Mesenchymal stem cell (in vitro differentiated cells and primary cell): ENCODE measurements at places on chromosomes 3 and 15.

- no peak overlapping the region for H3K4me3 ChIP-seq
- H3K36me3 ChIP-seq, result peaks cover 30% of the 10 kb centered on the region
- H3K27me3 ChIP-seq, result no peaks in the 10 kb centered on the region
- no peaks in the 10 kb centered on the region for H3K4me1 ChIP-seq
- no peak overlapping the region for H3K27ac ChIP-seq
Measured at GRCh38 chr15:85631018-85631417, 163.7 kb downstream of the KLHL25 start.

DNA sequence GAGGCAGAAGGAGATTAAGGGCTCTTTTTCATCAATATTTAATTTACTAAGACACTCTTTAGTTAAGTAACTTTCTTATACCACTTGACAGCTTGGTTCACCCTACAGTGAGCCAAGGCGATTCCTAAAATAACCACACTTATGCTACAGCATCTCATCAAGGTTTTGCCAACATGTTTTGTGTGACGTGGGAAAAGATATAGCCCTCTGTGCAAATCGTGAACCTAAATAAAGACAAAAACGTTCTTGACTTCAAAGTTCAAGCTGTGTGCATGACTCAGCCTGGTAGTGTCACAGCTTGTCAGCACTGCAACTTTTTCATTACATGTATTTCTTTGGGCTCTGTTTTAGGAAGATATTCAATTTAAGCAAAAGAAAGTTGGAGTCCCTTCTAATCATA lies 297.0 kb upstream of the EPHA3 start:
- H3K36me3 ChIP-seq, result no peaks in the 10 kb centered on the region
- no peaks in the 10 kb centered on the region for H3K27me3 ChIP-seq
- peak; percentile 31 for DNase-seq
- H3K27ac ChIP-seq, result no peak overlapping the region

DNA sequence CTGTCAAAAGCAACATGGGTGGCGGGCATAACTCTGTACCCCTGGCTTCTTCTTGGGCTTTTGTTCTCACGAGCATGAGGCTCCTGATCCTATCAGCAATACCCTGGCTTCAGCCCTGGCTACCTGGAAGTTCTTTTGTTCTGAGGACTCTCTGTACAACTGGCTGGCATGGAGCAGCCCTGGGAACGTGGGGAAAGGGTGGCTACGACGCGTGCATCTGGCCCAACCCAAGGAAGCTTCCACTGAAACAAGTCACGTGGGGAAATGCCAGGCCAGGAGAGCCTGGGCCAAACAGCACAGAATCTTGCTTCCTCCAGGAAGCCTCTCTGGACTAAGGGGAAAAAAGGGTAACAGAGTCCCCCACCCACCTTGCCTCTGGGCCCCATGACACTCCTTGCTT lies 22.7 kb upstream of the ATP2B2 start:
- H3K27ac ChIP-seq, result no peak overlapping the region
- no peaks in the 10 kb centered on the region for H3K4me1 ChIP-seq
- H3K27me3 ChIP-seq, result peaks cover 38% of the 10 kb centered on the region
- H3K36me3 ChIP-seq, result no peaks in the 10 kb centered on the region

DNA sequence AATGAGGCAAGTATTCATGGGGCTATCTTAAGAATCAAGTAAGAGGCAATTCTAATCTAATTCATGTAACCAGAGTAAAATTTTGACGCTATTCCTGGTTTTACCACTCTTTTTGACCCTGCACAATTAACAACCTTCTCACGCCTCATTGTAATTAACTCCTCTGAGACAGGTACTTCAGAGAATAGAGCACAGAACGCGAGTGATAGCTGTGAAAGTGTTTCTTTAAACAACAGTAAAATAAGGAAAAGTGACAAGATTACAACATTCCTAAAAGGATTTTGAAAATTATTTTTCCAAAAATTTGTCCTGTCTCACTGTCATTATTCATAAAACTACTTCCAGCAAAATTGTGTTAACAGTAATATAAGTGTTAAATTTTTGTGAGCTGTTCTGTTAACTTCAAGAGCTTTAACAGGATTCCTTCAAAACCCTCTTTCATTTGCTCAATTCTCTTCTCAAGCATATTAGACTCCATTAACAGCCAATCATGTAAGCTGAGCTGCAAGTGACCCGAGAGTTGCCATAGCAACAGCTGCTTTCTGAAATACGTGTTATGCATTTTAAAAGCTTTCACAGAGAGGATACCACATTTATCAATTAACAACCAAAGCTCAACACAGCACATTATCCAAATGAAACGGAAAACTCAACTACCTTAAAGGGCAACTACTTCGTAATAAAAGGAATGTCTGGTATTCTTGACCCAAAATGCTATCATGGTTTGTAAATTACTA lies 93.1 kb downstream of the STAG1 start:
- no peaks in the 10 kb centered on the region for H3K27me3 ChIP-seq
- DNase-seq, result peak; percentile 65
- peaks cover 6% of the 10 kb centered on the region for H3K36me3 ChIP-seq
- no peaks in the 10 kb centered on the region for H3K4me1 ChIP-seq
- no peak overlapping the region for H3K27ac ChIP-seq
- no peak overlapping the region for H3K4me3 ChIP-seq

GRCh38 chr3:152540120-152540519 lies 271.4 kb downstream of the MBNL1 start:
- no peaks in the 10 kb centered on the region for H3K36me3 ChIP-seq
- no peak overlapping the region for H3K4me3 ChIP-seq
- no peaks in the 10 kb centered on the region for H3K27me3 ChIP-seq
- no peaks in the 10 kb centered on the region for H3K4me1 ChIP-seq
- DNase-seq, result no peak

GRCh38 chr15:63463036-63463435 lies 41.4 kb upstream of the USP3 start:
- peaks cover 17% of the 10 kb centered on the region for H3K4me1 ChIP-seq
- H3K27ac ChIP-seq, result no peak overlapping the region
- DNase-seq, result no peak
- H3K4me3 ChIP-seq, result no peak overlapping the region
- no peaks in the 10 kb centered on the region for H3K27me3 ChIP-seq

GRCh38 chr3:5707794-5708193 lies 520.3 kb downstream of the EDEM1 start:
- no peak overlapping the region for H3K4me3 ChIP-seq
- no peaks in the 10 kb centered on the region for H3K4me1 ChIP-seq
- no peak for DNase-seq
- no peak overlapping the region for H3K27ac ChIP-seq

DNA sequence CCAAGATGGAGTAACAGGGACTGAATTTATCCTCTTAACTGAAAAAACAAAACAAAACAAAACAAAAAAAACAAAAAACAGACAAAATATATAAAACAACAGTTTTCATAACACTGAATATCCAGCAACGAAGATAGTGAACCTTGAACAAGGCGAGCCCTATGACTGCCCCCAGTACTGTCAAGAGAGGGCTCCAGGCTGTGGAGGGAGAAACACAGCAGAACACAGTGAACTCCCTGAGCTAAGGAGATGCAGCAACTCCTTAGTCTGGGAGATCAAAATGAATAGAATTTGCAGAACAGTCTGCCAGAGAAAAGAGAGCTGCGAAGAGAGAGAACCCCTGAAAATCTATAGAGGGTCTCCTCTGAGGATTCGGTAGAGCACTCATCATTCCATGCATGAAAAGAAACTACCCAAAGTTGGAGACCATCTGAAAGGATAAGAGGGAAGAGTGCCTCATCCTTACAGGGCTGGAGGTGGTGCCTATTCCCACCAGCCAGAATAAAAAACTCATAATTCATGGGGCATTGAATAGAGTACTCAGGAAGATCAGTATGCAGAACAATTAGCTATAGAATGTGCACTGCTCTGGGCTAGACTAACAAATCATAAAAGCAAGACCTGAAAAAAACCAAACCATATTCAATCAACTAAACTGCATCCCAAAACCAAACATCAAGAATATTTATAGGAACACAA lies 101.8 kb downstream of the FRMD4B start:
- no peak overlapping the region for H3K27ac ChIP-seq
- no peak overlapping the region for H3K4me3 ChIP-seq
- no peaks in the 10 kb centered on the region for H3K36me3 ChIP-seq
- H3K27me3 ChIP-seq, result no peaks in the 10 kb centered on the region
- DNase-seq, result no peak
- H3K4me1 ChIP-seq, result peaks cover 7% of the 10 kb centered on the region

DNA sequence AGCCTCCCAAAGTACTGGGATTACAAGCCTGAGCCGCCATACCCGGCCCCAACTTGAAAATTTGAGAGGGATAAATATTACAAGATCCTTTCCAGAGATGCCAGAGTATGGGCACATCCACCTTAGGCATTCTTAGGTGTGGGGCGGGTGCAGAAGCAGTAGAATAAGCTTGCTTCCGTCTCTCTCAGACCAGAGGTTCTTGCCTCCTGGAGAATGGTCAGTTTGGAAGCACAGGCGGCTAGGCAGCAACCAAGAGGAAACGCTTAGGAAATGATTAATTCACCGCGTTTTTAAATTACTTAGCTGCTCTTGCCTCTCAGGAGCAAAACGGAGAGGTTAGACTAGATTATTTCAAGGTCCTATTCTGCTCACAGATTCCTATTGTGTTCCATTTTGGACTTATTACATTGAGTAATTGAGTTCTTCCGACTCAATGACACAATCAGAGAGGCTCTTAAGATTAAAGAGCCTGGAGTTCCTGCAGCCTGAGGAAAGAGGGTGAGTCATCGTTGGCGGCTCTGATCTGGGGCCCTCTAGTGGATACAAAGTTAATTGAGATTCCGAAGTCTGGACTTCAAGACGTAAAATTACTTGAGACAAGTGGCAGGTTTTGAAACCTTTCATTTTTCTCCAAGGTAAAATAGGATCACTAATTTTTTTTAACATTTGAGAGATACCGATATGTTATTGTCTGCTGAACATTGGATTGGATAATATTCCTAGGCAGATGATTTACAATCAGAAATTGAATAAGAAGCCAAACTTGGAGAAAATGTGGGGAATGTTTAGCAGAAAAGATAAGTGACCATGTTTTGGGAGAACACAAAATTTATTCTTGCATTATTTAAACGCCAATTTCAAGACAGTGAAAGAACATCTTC lies 5.8 kb upstream of the TOPAZ1 start:
- H3K27me3 ChIP-seq, result no peaks in the 10 kb centered on the region
- H3K4me3 ChIP-seq, result no peak overlapping the region
- DNase-seq, result peak; percentile 93
- H3K4me1 ChIP-seq, result peaks cover 4% of the 10 kb centered on the region
- peak overlapping the region; percentile 61 for H3K27ac ChIP-seq
- no peaks in the 10 kb centered on the region for H3K36me3 ChIP-seq

GRCh38 chr15:88029696-88030095 lies 226.8 kb downstream of the NTRK3 start:
- H3K4me1 ChIP-seq, result no peaks in the 10 kb centered on the region
- no peak overlapping the region for H3K27ac ChIP-seq
- H3K27me3 ChIP-seq, result no peaks in the 10 kb centered on the region
- H3K36me3 ChIP-seq, result no peaks in the 10 kb centered on the region
- H3K4me3 ChIP-seq, result no peak overlapping the region

- no peaks in the 10 kb centered on the region for H3K36me3 ChIP-seq
- H3K4me3 ChIP-seq, result no peak overlapping the region
- no peak overlapping the region for H3K27ac ChIP-seq
- H3K27me3 ChIP-seq, result no peaks in the 10 kb centered on the region
- H3K4me1 ChIP-seq, result no peaks in the 10 kb centered on the region
- DNase-seq, result no peak
Measured at GRCh38 chr3:28136607-28137216, 104.7 kb upstream of the CMC1 start.

- H3K27ac ChIP-seq, result no peak overlapping the region
- H3K4me3 ChIP-seq, result no peak overlapping the region
- DNase-seq, result no peak
- no peaks in the 10 kb centered on the region for H3K4me1 ChIP-seq
- H3K36me3 ChIP-seq, result peaks cover 22% of the 10 kb centered on the region
- H3K27me3 ChIP-seq, result no peaks in the 10 kb centered on the region
Measured at GRCh38 chr3:33008282-33008681, 56.8 kb downstream of the CCR4 start.

GRCh38 chr3:138284079-138284478 lies 45.6 kb downstream of the NME9 start:
- peaks cover 9% of the 10 kb centered on the region for H3K36me3 ChIP-seq
- H3K27me3 ChIP-seq, result no peaks in the 10 kb centered on the region
- no peaks in the 10 kb centered on the region for H3K4me1 ChIP-seq
- DNase-seq, result no peak

DNA sequence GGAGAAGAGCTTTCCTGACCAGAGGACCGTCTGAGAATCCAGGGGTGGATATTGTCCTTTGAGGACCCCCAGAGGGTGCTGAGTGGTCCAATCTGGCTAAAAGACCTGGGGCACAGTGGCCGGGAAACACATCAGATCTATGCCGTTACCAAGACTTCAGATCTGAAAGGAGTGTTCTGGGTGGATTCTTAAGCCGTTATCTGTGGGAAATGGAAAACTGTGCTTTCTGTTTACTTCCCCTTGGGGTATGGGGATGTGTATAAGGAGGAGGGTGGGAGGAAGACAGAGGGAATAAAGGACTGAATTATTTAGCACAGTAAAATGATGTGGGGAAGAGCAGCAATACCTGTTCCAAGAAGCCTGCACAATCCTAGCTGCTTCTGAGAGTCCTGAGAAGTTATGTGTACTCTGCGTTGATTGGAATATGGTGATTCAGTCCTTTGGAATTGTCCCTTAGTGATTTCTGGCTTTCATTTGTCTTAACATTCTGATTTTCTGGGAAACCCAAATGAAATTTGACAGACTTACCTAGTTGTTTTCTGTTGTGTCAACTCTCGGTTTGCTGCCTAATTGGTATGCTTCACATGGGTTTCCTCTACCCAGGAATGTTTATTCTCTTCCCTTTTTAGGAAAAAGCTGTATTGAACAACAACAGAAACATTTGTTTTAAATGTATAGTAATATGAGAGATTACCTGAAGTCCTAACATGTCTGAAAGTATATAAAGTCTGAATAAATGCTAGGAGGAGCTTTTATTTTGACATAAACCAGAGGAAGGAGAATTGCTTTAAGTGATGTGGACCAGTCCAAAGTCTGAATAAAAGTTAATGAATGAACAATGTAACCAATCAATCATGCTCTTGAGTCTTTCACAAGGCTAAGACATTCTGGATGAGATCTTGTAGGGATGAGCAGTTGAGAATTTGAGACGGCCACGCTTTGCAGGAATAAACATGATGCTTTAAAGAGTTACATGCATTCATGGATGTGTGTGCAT lies 427.1 kb upstream of the C2CD4B start:
- H3K4me3 ChIP-seq, result no peak overlapping the region
- H3K36me3 ChIP-seq, result peaks cover 12% of the 10 kb centered on the region
- H3K4me1 ChIP-seq, result peaks cover 5% of the 10 kb centered on the region
- no peak overlapping the region for H3K27ac ChIP-seq

DNA sequence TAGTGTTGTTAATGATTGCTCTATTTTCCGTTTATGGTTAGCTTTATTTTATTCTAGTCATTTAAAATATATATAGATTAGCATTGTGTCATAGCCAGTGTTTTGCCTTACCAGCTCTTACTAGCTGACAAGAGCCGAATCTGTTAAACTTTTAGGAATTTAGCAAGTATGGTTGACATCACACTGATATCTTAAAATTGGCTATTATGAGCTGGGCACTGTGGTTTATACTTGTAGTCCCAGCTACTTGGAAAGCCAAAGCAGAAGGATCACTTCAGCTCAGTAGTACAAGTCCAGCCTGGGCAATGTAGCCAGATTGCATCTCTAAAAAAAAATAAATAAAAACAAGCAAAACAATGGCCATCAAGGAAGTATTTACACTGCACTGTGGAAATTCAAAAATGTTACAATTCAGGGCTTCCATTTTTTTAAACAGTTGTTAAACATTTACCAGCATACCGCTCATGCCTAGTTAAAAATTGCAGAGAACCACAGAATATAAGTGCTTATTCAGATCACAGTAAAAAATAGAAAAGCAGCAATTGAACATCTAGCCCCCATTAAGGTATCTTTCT lies 208.4 kb upstream of the CGNL1 start:
- H3K27me3 ChIP-seq, result no peaks in the 10 kb centered on the region
- H3K4me3 ChIP-seq, result no peak overlapping the region
- DNase-seq, result no peak
- peaks cover 4% of the 10 kb centered on the region for H3K4me1 ChIP-seq
- H3K36me3 ChIP-seq, result peaks cover 19% of the 10 kb centered on the region
- H3K27ac ChIP-seq, result peak overlapping the region; percentile 99
